ENCODE measurements at places on chromosomes 4 and X.

DNA sequence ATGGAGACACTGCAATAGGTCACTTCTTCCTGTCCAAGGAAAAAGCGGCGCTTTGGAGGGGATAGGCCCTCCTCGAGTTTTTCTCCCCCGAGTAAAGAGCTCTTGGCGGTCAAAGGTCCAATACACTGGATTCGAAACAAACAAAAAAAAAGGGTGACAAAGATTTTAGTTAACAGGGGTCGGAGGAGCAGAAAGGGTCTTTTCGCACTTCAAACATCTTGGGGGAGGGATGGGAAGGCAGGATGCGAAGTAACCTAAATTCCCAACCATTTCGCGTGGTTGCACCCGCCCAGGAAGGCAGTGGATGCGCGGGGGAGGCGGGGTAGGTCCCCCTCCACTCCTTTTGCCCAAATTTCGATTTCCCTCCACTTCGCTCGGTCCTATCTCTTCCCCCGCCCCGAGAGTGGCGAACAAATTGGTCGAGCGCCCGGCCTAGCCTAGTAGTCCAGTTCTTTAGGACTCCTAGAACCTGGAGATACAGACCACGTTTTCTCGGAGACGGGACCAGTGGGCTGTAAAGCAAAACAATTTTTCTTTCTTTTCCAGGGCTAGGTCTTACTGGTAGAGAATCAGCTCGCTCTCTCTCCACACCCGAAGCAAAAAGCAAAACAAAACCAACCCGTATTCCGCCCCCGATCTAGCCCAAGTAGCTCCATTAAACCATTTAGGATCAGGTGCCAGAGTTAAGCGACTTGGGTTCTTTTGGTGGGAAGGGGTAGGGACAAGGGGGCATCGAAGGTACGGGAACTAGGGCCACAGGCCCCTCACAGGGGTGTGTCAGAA is 2.0 kb upstream of the STAG2 start:
- peak; percentile 24 for DNase-seq

DNA sequence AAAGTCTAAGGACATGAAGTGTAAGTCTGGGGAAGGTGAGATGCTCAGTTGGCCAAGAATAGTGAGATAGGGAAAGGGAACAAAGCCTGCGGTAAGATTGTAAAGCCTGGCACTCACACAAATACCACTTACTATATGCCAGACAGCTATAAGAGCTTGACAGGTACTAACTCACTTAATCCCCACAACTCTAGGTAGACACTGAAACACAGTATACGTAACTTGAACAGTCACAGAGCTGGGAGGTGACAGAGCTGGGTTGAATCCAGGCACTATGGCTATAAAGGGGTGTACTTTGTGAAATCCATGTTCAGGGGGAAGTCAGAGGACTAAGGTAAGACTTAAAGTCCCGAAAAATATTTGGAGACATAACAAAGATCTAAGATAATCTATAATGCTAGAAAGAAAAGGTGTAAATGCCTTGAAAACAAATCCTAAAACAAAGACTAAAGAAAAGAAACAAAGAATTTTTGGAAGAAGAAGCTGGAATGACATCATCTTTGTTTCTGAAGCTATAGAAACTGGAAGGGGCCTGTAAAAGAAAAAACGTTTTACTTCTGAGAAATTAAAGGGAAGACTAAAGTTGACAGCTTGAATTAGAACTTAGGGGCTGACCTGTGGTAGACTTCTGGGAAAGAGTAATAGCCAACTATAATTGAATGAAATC is 172.5 kb downstream of the PPP3CA start:
- no peak for DNase-seq

DNA sequence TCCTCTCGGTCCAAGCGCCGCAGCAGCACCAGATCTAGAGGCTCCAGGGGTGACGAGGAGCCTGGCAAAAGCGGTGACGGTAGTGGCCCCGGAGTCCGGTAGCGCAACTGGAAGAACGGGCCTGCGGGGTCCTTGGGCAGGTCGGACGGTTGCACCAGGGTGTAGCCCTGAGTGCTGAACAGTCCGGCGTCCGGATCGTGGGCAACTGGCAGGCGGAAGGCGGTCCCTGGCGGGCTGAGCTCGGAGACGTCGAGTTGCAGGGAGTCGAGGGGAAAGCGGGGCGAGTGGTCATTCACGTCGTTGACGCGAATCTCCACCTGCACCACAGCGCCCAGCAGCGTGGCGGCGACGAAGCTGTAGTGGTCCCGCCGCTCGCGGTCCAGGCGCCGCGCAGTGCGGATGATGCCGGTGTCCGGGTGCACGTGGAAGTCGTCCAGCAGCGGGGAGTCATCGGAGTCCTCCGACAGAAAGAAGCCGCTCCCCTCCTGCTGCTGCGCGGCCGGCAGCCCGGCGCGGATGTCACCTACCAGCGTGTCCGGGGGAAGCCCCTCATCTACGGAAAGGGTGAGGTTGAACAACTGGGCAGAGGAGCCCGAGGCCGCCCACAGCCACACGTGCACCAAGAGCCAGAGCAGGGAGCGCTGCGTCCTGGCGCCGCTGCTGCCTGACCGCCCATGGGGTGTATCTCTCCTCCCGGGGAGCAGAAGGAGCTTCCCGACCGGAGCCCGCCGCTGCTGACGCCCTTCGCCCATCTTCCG is 837 bp downstream of the DCHS2 start:
- DNase-seq: no peak

GRCh38 chrX:123201720-123202119 is 17.6 kb downstream of the GRIA3 start:
- no peak for DNase-seq

GRCh38 chr4:87030755-87031441 is 96.1 kb downstream of the AFF1 start:
- no peak for DNase-seq

DNA sequence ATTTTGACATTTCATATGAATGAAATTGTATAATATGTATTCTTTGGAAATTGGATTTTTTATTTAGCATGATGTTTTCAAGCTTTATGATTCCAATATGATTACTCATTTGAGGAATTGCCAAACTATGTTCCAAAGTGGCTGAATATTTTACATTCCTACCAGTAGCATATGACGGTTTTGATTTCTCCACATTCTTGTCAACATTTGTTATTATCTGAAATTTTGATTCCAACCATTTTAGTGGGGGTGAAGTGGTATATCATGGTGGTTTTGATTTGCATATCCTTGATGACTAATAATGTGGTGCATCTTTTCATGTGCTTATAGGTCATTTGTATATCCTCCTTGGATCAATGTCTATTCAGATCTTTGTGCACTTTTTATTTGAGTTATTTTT is 2.6 kb upstream of the BEX1 start:
- DNase-seq: no peak

- peak; percentile 36 for DNase-seq
Measured at GRCh38 chr4:74524985-74525384, 80.0 kb downstream of the AREG start.

DNA sequence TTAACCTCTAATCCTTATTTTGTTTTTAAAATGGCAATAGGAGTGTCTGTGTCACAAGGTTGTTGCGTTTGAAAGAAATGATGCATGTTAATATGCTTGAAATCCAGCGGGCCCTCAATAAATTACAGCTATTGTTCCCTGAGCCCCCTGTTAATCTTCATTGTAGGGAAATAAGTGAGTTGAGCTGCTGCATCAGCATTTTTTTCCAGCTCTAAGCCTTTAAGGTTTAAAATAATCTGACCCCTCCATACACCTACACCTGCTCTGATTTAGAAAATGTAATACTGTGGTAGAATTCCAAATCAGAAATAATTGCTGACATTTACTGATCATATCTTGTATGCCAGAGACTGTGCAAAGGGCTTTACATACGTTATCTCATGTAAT is 2.6 kb upstream of the MSMO1 start:
- DNase-seq: no peak

- DNase-seq: no peak
Measured at GRCh38 chr4:38687571-38688011, 23.6 kb downstream of the KLF3 start.

GRCh38 chr4:137762591-137762990 is 230.3 kb upstream of the PCDH18 start:
- no peak for DNase-seq

GRCh38 chr4:47219586-47219985 is 188.2 kb downstream of the GABRB1 start:
- DNase-seq: no peak

DNA sequence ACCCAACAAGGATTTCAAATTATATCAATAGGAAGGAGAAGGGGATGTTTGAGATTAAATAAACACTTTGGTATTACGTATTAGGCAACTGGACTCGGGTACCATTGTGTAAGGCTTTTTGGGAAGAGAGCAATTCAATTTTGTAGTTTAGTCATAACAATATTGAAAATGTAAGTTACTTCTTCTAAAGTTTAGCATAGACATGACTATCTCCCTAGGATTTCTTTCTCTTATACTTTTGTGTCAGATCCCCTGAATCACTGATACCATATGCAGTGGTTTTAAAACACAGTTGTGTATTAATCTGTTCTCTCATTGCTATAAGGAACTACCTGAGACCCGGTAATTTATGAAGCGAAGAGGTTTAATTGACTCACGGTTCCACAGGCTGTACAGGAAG is 123.8 kb upstream of the FAM9C start:
- DNase-seq: no peak

DNA sequence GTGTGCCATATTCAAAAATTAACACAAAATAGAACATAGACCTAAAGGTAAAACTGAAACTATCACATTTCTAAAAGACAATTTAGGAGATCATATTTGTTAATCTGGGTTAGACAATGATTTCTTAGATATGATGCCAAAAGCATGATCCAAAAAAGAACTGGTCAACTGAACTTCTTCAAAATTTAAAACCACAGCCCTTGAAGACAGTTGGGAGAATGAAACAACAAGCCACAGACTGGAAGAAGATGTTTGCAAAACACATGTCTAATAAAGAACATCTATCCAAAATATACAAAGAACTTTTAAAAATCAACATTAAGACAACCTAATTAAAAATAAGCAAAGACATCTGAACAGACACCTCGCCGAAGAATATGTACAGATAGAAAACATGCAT is 19.5 kb downstream of the COMMD8 start:
- no peak for DNase-seq

DNA sequence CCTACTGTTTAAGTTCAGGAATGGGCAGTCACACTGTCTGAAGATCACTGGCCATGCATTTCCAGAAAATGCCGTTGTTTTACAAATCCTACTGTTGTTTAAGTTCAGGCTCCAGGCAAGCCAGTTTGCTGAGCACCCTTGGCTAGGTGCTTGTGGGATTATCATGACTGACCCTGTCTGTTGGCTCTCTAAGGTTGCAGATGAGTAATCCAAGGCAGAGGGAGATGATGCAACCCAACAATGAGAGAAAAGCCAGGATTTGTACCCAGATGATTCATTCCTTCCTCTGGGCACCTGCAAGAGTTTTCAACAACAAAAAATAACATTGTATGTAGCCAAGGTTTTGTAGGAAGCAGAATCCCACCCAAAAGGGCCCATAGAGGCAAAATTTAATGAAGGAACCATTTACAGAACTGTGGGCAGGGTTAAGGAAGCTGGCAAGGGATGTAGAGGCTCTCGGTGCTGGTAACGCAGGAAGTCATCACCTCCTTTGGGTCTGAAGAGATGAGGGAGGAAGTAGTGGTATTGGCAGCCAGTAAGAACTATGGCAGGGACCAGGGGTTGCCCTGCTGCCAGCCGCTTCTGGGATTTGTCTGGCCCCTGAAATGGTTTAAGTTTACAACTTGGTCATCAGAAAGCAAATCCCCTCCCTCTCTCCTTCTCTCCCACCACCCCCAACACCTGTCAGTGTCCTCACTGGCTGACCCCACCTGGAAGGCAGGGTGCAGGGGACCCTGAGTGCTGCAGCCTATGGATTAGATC is 54.8 kb downstream of the MSX1 start:
- DNase-seq: no peak

DNA sequence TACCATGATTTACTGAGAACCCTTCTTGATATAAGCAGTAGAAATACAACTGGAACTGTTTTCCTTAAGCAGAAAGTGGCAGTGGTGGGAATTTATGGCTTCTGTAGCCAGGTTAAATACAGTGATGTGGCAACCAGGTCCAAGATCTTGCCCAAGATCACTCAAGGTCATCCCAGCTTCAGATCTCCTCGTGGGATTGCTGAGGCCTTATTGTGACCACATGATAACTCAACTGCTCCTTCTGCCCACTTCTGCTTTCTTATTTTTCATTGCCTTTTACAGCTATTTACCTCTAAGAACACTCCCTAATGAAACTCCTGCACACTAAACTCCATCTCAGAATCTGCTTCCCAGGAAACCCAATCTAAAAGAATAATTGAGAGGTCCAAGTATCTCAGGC is 12.4 kb upstream of the CYBB start:
- peak; percentile 50 for DNase-seq

DNA sequence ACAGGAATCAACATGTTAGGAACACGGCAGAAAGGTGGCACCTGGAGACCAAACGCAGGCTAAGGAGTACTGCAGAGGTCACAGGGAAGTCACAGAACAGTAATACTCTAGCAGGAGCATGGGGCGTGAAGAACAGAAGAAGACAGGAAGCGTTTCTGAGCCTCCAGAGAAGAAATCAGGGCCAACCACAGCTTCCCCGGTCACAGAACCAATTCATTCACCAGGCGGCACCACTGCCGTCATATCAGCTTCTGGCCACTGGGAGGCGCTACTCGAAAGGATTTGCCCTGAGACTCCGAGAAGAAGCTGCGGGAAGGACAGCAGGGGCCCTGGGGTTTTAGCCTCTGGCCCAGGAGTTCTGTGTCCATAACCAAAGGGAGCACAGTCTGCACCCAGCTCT is 78.0 kb upstream of the DRD5 start:
- DNase-seq: peak; percentile 90

- DNase-seq: no peak
Measured at GRCh38 chr4:57371671-57372070, 261.5 kb upstream of the IGFBP7 start.

- DNase-seq: no peak
Measured at GRCh38 chr4:109119852-109120251, 182.6 kb downstream of the COL25A1 start.

DNA sequence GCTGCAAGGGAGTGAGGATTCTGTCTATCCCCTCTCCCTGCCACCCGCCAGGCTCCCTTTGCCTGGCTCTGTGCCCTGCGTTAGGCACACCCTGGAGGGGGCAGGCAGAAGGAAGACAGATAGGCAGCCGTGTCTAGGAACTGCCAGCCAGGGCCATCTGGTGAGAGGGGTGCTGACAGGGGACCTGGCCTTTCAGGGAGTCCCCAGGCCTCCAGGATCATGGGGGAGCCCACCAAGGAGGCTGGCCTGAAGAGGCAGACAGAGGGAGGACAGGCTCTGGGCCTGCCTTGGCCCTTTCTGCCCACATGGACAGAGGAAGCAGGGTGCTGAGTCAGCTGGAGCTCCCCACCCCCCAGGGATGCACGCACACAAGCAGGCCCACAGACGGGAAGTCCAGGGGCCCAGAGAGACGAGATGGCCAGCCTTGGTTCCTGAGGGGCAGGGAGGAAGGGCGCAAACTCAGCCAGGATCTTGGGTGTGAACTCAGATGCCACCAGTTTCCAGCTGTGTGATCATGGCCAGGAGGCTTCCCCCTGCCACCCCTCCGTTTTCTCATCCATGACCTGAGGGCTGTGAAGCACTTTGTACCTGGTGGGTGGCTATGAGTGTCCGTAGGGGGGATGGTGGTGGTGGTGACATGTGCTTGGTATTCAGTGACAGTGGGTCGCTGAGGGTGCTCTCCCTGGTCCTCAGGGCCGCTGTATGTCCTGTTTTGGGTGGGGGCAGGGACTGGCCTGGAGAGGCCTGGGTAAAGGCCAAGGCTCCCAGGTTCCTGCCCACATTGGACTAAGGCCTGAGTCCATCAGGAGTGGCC is 1.8 kb downstream of the SH3BP2 start:
- DNase-seq: peak; percentile 59

GRCh38 chr4:125444166-125444565 is 129.4 kb downstream of the FAT4 start:
- DNase-seq: no peak

- no peak for DNase-seq
Measured at GRCh38 chrX:48001260-48001659, 2.5 kb downstream of the ZNF182 start.

- no peak for DNase-seq
Measured at GRCh38 chr4:166422475-166422874, 549.4 kb downstream of the TLL1 start.

Measured in inflammatory macrophage treated with lipopolysaccharide for 1 hour (primary cell).